ENCODE measurements at places on chromosomes 11 and 22.
A peak's percentile ranks its signal among the peaks of the same experiment; 100 is the strongest.

DNA sequence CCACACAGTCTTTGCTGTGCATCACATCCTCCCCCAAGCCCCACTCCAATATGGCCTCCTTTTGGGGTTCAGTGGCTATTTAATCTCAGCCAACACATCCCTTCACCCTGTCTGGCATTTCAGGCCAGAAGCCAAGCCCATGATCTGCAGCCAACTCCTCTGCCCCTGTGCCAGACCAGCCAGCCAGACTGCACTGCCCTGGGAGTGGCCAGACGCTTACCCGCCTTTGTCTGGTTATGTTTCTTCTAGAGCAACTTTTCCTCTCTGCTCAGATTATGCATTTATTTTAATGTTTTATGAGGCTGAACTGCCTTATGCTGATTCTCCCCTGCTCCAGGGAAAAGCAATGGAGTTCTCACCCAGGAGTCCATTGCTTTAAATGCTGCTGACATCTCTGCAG lies 206.7 kb upstream of the TBCEL start:
- no peak for DNase-seq

- DNase-seq = no peak
Observed at GRCh38 chr11:34356913-34357700, 703 bp downstream of the ABTB2 start.

GRCh38 chr22:23067691-23068090 lies 2.6 kb upstream of the GNAZ start:
- no peak for DNase-seq

DNA sequence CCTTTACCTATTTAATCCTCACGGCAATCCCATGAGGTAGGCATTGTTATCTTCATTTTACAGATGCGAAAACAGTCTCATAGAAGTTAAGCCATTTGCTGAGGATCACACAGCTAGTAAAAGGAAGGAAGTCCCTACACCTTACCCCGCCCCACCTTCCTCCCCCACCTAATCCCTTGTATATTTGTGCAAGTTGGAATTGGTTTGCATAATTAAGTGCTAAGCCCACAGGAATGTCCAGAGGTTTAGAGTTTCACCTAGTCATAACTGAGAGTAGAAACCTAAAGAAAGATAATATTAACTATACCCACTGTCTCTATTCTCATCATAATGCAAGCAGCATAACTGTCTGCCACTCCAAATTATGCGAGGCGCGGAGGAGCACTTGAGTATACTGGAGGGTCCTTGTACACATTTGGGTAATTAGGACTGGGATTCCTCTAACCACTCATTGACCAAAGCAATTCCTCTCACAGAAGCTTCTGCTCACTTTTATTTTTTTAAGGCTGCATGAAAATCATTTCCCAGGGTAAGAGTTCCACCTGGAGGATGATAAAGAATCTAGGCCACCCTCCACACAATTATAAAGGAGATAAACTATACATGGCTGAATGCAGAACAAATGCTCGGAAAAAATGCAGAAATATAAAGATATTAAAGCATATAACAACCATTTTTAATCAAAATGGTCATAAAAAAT lies 199.9 kb downstream of the FAM181B start:
- no peak for DNase-seq

GRCh38 chr11:35211952-35212351 lies 73.0 kb downstream of the CD44 start:
- no peak for DNase-seq

- DNase-seq = no peak
Observed at GRCh38 chr22:29629903-29630516, 26.6 kb downstream of the NF2 start.

DNA sequence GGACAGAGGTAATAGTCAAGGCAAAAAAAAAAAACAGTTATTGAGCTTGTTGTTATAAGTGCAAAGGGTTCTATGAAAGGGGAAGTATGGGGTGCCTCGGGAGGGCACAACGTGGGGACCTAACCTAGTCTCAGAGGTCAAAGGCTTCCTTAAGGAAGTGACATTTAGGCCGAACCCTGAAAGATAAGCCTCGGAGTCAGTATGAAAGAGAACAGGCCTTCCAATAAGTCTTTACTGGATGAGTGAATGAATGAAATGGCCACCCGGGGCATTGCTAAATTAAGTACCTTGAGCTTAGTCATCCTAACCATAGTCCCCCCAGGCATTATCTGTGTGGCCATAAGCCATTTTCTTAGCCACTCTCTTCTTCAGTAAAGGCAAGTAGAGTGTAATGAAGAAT lies 19.7 kb downstream of the FLI1 start:
- DNase-seq = no peak

DNA sequence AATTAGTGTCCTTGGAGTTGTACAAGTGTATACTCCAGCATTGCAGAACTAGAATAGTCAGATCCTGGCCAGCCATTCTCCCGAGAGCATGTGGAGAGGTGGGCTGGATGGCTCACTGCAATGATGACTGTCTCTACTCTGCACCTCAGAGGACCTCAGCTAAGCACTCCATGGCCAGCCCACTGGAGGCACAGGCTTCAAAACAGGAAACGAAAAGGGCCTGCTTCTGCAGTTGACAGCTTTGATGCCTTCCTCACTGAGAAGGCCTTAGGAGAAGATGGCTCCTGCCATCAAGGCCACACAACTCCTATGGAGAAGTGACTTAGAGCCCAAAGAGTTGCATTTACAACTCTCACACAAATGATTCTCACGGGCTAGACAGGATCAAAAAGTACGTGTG lies 9.1 kb downstream of the POLD4 start:
- DNase-seq = no peak

DNA sequence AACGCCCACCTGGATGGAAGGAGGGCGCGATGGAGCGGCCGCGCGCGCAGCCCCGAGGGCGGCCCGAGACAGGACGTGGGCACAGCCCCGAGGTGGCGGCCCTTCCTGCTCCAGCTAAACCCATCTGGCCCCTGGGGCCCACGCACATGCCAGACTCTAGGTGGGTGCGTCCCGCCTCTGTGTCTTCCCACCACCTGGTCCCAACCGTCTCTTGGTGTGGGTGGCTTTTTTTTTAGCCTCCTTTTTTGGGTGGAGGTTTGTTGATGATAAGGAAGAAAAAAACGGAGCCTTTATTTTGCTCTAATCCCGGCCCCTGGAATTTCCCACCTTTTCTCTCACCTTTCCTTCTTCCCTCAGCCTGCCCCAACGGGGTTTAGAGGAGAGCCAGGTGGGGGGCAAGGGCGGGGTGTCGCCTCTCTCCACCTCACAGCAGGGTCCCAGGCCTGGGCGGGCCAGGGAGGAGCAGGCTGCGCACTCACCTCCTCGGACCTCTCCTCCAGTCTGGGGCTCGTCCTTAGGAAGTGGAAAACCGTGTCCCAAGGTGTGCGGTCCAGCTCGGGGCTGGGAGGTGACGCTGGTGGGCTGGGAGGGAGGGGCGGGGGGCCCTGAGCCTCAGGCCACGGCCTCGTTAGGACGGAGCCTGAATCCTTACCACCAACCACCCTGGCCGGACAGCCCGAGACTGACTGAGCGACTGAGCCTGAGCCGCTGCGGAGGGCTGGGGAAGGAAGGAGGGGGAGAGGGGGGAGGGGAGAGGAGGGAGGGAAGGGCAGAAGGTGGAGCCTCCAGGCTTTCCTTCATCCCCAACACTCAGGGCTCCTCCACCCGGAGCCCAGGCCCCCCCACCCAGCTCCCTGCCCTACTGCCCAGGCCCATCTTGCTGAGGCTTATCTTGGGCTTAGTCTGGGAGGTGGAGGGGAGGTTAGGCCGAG lies at the start of gene SOX10:
Gene SOX10 (minus strand): TSS at position 696 of the 932 bp plus-strand sequence. CDS start 771 bp downstream, outside the sequence.
- no peak for DNase-seq

- DNase-seq = peak; percentile 47
Observed at GRCh38 chr11:10809373-10810160, 841 bp upstream of the EIF4G2 start.

DNA sequence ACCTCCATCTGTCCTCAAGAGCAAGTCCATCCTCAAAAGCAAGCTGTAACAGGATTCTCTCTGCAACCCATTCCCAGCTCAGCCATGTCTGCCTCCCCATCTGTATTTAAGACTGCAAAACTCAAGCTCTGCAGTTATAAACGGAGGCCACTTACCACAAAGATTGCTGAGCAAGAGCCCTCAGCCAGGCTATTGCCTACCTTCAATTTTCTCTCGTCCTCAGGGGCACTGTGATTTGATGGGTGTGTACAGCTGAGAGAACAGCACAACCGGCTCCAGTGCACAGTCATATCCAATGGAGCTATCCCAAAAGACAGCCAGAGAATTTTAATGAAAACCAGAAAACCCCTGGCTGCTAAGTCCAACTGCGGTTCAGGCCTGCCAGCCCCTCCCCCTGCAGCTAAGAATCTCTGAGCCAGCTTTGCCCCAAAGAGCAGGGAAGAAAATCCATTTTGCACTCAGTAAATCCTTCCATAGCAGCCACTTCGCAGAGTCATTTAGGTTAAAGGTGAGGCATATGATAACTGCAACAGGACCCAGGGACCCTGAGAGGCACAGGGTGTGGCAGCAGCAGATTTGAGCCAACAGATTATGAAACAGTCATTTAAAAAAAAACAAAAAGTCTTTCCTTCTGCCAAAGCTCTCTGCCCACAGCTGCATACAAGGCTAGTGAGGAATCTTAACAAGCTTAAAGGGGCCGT lies 37.6 kb downstream of the RAB30 start:
- DNase-seq = peak; percentile 45

DNA sequence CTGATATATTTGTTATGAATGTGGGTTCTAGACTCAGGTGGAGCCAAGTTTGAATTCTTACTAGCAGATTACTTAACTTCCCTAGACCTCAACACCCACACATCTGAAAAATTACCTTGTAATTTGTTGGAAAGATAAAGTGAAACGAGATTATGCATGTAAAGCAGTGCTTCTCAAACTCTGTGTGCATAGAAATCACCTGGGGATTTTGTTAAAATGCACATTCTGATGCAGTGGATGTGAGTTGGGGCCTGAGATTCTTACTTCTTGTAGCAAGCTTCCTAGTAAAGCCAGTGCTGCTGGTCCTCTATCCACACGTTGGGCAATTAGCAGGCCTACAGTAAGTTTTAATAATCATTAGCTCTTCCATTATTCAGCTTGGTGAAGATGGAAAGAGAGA lies 15.1 kb upstream of the CEP295 start:
- DNase-seq = no peak

GRCh38 chr11:40099426-40100161 lies 1359.9 kb downstream of the LRRC4C start:
- no peak for DNase-seq

- DNase-seq = no peak
Observed at GRCh38 chr22:23563111-23563510, 17.0 kb downstream of the IGLL1 start.

- DNase-seq = no peak
Observed at GRCh38 chr11:13110929-13111812, 102.1 kb downstream of the RASSF10 start.

- no peak for DNase-seq
Observed at GRCh38 chr22:21587803-21588611, 20.5 kb downstream of the UBE2L3 start.

DNA sequence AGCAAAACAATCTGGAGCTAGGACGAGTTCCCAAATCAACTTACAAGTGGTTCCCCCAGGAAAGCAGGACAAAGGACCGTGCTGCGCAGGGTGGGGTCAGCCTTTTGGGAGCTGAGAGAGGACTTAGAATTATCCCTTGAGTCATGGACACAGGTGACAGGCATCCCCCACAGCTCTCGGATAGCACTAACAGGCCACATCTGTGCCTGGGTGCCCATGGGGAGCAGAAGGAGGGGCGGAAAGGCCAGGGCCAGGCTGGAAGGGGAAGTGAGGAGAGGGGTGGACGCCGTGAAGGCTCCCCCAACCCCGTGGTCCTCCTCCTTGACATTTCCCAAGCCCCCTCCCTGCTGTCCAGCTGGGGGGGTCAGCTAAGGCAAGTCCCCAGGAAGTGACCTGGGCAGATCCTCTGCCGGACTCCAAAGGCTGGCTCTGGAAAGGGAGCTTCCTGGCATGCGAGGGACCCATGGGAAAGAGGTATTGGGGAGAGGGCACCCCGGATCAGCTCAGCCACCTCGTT lies 31.6 kb upstream of the A4GALT start:
- no peak for DNase-seq

- no peak for DNase-seq
Observed at GRCh38 chr11:79262221-79262620, 178.6 kb downstream of the TENM4 start.

DNA sequence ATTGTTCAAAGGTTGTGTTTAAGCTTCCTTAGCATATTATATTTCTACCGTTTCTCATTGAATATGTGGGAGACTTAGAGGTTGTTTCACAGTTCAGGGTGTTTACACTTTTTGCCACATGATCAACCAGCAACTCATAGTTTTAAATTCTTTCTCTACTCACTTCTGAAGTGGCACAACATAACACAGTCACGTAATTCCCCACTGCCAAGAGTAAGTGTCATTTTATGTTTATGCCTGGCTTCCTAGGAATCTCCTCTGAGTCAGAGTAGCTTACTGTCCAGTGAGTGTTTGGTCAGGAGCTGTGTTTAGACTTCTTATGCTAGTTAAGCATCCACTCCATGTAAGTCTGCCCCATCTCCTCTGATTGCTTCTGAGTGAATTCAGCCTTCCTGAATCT lies 520.8 kb upstream of the KIRREL3 start:
- DNase-seq = no peak

DNA sequence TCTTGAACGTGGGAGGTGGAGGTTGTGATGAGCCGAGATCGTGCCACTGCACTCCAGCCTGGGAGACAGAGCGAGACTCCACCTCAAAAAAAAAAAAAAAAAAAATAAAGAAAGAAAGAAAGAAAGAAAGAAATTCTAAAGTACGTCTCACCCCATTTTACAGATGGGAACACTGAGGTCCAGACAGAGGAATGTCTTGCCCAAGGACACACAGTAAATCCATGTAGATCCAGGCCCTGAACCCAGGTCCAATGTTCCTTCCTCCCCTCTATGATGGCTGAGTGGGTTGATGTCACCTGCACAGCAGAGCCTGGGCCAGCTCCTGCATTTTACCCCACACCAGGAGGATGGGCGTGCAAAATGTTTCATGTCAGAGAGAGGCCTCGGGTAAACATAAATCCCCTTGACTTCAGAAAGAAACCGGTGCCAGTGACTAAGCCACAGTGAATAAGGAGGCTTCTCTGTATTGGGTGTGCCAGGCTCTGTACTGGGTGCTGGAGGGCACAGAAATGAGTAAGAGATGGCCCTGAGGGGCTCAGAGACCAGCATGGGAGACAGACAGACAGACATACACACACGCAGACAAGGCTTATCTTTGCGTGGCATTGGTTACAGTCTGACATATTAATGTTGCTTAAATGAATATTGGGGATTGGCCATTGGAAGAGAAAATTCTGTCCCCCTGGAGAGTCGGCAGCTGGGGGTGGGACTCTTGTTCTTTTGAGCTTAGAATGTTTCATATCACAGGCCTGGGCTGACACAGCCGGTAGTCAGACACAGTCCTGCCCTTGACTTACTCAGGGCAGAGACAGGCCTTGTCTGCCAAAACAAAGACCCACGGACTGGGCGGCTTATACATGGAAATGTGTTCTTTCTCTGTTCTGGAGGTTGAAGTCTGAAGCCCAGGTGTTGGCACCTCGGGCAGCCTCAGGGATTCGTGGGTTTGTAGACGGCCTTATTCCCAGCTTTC lies 105.4 kb downstream of the MIAT start:
- DNase-seq = no peak

GRCh38 chr11:91786097-91786496 lies 438.5 kb upstream of the FAT3 start:
- no peak for DNase-seq

GRCh38 chr11:110778343-110778742 lies 66.1 kb upstream of the ARHGAP20 start:
- no peak for DNase-seq

Measured in HS-27A (cell line).